Airway epithelial cell (primary cell): ENCODE measurements at places on chromosomes 2 and 18. TPM values are rescaled to one million over a fixed set of nuclear protein-coding genes. Genes with fewer than 3 reads are reported as not detected.

The DPYSL5 gene
- not detected in 2 replicates for total RNA-seq

The TUBB8B gene
- total RNA-seq: not detected in 2 replicates

The ALPG gene
- total RNA-seq: not detected in 2 replicates

The ZNF385B gene
- not detected in 2 replicates for total RNA-seq

The TPO gene
- total RNA-seq: not detected in 2 replicates

The SLC8A1 gene
- total RNA-seq: 1.1 TPM in 2 replicates

The REG1B gene
- not detected in 2 replicates for total RNA-seq

The LINC00305 gene
- not detected in 2 replicates for total RNA-seq

The SETBP1 gene
- total RNA-seq: 4.0 and 5.3 TPM in 2 replicates

The RND3 gene
- total RNA-seq: 45.8 and 50.6 TPM in 2 replicates

The PDK1 gene
- total RNA-seq: 24.8 and 36.7 TPM in 2 replicates

The SUCLG1 gene
- 51.5 and 78.9 TPM in 2 replicates for total RNA-seq

The GNAL gene
- 4.5 and 5.1 TPM in 2 replicates for total RNA-seq

The RBM44 gene
- total RNA-seq: 0.09 and 0.28 TPM in 2 replicates

The B3GNT7 gene
- total RNA-seq: 0.28 and 0.85 TPM in 2 replicates

The MROH2A gene
- not detected in 2 replicates for total RNA-seq

The RNF144A gene
- 0.23 and 0.99 TPM in 2 replicates for total RNA-seq

The GALNT14 gene
- 22.8 and 28.1 TPM in 2 replicates for total RNA-seq

The ANKRD30B gene
- not detected in 2 replicates for total RNA-seq

The BAZ2B gene
- 26.8 and 41.8 TPM in 2 replicates for total RNA-seq

The RAB31 gene
- total RNA-seq: 25.0 and 26.0 TPM in 2 replicates

The FRZB gene
- 0.21 TPM in 1 of 2 replicates, not detected in the other for total RNA-seq

The COL5A2 gene
- 33.1 and 34.4 TPM in 2 replicates for total RNA-seq

The CNOT11 gene
- total RNA-seq: 59.6 and 65.2 TPM in 2 replicates

The ADD2 gene
- total RNA-seq: not detected in 2 replicates

The THOC1 gene
- total RNA-seq: 19.1 and 35.6 TPM in 2 replicates

The SNRNP200 gene
- total RNA-seq: 56.3 and 80.8 TPM in 2 replicates

The POU3F3 gene
- total RNA-seq: not detected in 2 replicates

The INHA gene
- not detected in 2 replicates for total RNA-seq

The G6PC2 gene
- total RNA-seq: not detected in 2 replicates

The KIAA2012 gene
- not detected in 2 replicates for total RNA-seq

The REG1A gene
- total RNA-seq: not detected in 2 replicates

The CCL20 gene
- total RNA-seq: 14.9 and 17.5 TPM in 2 replicates

The MATN3 gene
- total RNA-seq: 0.70 and 1.2 TPM in 2 replicates

The EIF4E2 gene
- total RNA-seq: 86.3 and 104 TPM in 2 replicates

The CFAP65 gene
- not detected in 2 replicates for total RNA-seq

The TGFA gene
- 97.0 and 110 TPM in 2 replicates for total RNA-seq

The TMEFF2 gene
- 0.19 and 0.35 TPM in 2 replicates for total RNA-seq

The SCYGR4 gene
- not detected in 2 replicates for total RNA-seq

The TNS1 gene
- total RNA-seq: 4.3 and 8.8 TPM in 2 replicates

The TRPM8 gene
- not detected in 2 replicates for total RNA-seq

The MYOM1 gene
- total RNA-seq: 0.09 and 0.71 TPM in 2 replicates

The INSIG2 gene
- 7.1 and 11.8 TPM in 2 replicates for total RNA-seq

The C2orf15 gene
- total RNA-seq: 1.5 and 1.6 TPM in 2 replicates

The SIX3 gene
- not detected in 2 replicates for total RNA-seq

The SP140 gene
- not detected in 2 replicates for total RNA-seq

The KATNAL2 gene
- 1.3 TPM in 2 replicates for total RNA-seq

The DNER gene
- 3.1 and 5.1 TPM in 2 replicates for total RNA-seq

The TMEM17 gene
- 2.3 and 2.6 TPM in 2 replicates for total RNA-seq

The IL1A gene
- 37.0 and 43.8 TPM in 2 replicates for total RNA-seq

The GATA6 gene
- total RNA-seq: 4.0 and 5.9 TPM in 2 replicates

The SPATA3 gene
- total RNA-seq: not detected in 2 replicates

The IGFBP2 gene
- total RNA-seq: 643 and 678 TPM in 2 replicates

The GLI2 gene
- total RNA-seq: 0.56 and 0.85 TPM in 2 replicates

The ASXL3 gene
- total RNA-seq: under 0.01 and 0.05 TPM in 2 replicates

The CD302 gene
- 1.1 and 1.8 TPM in 2 replicates for total RNA-seq

The ZNF892 gene
- total RNA-seq: 2.5 and 2.7 TPM in 2 replicates

The NPHP1 gene
- total RNA-seq: 4.1 and 5.0 TPM in 2 replicates

The SLC39A10 gene
- 17.0 and 25.1 TPM in 2 replicates for total RNA-seq

The CFAP221 gene
- total RNA-seq: not detected in 2 replicates
